ENCODE measurements at places on chromosomes 2 and 18.

- DNase-seq = peak; percentile 33
These were observed 204.2 kb downstream of the MBD2 start for GRCh38 chr18:54020156-54020745.

DNA sequence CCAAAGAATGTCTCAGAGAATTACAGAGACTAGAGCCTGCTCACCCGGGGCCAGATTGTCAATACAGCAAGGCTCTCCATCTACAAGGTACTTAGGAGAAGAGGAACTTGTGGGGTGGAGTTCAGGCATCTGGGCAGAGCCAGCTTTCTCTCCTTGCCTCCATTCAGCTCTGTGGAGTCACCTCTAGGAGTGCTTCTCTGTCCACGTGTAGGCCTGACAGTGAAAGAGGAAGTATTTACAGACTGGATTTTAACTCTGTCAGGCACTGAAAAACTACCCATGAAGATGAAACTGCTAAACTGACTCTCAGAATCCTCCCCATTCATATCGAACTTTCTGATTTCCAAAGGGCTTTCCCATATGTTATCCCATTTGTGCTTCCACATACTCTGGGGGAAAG, 315.6 kb downstream of the SETBP1 start:
- DNase-seq = no peak

DNA sequence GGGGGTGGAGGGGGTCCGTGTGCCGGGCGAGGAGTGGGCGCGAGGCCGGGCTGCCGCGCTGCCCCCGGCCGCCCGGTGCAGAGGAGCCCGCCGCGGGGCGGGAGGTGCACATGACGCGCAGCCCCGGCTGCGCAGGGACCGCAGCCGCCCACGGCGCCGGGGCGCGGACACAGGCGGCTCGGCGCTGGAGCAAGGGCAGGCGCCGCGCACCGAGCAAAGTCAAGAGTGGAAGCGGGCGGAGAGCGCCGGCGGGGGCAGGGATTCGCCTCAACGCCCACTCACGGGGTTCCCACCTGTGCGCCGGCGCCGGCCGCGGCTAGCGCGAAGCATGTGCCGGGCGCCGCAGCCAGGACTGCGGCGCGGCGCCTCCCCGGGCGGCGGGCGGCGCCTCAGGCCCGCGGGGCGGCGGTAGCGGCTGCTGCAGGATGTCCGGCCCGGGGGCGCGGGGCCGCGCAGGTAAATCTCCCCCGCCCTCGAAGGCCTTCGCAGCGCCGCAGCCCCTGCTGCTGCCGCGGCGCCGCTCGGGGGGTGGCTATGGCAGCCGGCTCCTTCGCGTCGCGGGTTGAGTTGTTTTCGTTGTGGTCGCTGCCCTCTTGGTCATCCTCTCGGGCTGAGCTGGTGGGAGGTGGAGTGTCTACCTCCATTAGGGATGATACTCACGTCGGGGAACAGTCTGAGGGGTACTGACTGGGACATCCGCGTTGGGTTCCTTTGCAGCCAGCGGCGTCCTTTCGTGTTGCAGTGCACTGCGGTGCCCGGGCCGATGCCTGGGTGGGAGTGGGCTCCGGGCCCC, 216.3 kb upstream of the DTNA start:
- no peak for DNase-seq

GRCh38 chr18:53756610-53756972, 467.9 kb downstream of the MBD2 start:
- no peak for DNase-seq

DNA sequence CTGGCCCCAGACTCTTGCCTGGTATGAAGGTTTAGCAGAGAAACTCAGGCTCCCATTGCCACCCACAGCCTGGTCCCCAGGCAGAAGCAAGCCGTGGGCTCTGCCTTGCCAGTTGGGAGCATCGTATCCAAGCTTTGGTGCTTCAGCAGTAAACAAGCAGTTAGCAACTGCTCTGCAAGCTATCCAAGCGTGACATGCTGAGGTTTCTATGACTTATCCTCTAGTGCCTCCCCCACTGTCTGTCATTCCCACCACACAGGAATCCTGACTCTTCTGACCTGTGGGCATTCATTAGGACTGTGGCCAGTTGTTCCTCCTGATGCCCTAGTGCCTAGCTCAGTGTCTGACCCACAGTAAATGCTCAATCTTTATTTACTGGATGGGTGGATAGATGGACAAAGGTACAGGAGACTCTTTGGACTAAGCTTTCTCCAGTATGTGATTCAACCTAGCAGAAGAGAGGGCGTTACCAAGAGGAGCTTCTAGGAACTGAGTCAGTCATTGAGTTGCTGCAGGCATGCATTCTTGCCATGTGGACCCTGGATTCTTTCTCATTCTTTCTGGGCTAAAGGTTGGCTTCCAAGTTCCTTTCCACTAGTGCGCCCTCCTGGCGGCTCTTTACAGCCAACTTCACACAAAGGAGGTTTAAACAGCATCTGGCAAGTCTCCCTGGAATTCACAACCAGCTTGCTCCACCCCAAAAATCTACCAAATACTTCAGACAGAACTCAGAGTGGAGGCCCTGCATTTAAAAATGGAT, 40.6 kb upstream of the MRPL19 start:
- DNase-seq = peak; percentile 99

DNA sequence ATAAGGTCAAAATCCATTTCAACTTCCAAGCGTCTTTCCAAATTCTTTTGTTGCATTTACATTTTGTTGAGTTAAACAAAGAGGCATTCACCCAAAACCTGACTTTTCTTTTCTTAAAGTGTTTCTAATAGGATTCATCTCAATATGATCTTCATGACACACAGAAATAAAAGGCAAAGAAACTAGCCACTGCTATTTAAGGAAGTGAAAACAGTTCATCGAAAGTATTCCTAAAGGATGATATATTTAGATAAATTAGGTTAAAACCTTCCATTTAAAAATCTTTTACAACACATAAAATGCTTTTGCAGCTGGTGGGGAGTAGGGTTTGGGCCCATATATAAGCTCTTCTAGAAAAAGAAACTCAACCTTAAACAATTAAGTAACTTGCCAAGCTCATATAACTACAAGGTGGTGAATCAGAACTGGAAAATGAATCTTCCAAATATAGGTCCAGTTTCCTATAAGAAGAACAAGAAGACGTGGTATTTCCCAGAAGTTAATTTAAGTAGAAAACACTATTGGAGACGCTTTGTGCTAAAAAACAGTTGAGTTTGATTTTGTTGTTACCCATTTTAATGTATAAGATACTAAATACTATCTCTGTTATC, 336.0 kb upstream of the HNRNPA3 start:
- no peak for DNase-seq

- DNase-seq = no peak
These were observed 5.7 kb downstream of the C2orf80 start for GRCh38 chr2:208183972-208184705.

All from AG10803 (cell line).